ENCODE measurements at places on chromosomes 5 and 9. TPM values are rescaled to one million over a fixed set of nuclear protein-coding genes. Genes with fewer than 3 reads are reported as not detected.

DNA sequence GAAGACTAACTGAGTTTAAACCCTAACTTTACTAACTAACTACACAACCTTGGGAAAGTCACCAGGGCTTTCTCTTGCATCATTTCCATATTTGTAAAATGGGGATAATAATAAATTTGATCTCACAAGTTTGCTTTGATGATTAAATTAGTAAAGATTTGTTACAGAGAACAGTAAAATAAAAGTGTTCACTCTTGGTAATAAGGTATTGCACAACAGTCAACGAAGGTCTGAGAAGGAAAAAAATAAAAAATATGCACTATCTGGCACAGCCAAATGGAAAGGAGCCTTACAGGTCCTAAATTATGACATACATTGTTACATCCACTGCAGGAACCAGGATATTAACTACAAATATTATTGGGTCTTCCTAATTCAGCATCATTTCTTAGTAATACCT lies 160.0 kb upstream of the TMEM161B start:
- no peak for DNase-seq

DNA sequence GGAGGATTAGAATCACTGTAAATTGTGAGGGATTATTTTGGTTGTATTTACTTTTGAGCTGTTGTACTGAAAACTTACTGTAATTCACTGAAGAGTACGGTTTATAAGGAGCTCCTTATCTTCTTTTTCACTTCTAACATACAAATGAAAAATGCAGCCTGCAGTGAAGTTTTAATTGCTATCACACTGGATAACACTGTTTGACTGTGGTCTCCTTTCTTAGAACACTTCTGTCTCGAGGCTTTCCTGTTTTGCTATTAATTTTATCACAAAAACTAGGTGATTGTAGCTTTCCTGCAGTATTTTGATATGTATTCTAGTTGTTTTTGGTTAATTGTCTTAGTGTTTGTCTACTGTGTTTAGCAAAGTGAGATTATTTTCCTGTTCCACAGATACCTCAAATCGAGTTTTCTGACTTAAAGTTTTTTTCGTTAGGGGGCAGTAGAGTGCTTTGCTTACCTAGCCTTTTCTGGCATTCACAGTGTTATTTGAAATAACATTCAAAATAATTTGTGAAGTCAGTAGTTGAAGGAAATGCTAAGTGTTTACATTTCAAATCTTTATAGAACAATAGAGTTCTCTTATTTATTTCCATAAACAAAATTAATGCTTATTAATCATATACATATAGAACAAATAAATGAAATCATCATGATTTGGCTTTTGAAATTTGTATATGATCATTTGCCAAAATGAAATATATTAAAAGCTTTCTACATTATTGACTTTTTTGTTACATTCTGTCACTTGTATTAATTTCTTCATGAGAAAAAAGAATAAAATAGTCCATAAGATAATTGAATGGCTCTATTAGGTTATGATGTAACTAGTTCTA lies 52.9 kb downstream of the COMMD10 start:
- DNase-seq, result no peak

- DNase-seq, result no peak
Observed at GRCh38 chr5:32711681-32712480, 760 bp downstream of the NPR3 start.

Gene DAB2
- total RNA-seq, result 187 TPM

DNA sequence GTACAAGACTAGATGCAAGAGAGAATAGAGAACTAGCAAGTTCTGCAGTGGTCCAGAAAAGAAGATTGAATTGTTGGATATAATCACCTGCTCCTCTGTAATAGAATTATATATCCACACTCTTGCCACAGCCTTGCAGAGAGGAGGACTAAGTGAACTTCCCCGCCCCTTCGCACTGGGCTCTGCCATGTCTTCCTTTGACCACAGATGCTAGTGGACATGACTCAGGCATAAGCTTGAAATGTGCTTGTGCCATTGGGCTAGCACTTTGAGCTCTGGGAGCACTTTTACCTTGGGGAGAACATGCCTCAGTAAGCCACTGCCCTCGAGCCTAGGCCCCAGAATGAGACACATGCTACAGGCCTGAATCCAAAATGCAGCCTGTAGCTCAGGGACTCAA lies 113.5 kb upstream of the RASA1 start:
- DNase-seq, result no peak
